ENCODE measurements at places on chromosomes 3 and 15.

DNA sequence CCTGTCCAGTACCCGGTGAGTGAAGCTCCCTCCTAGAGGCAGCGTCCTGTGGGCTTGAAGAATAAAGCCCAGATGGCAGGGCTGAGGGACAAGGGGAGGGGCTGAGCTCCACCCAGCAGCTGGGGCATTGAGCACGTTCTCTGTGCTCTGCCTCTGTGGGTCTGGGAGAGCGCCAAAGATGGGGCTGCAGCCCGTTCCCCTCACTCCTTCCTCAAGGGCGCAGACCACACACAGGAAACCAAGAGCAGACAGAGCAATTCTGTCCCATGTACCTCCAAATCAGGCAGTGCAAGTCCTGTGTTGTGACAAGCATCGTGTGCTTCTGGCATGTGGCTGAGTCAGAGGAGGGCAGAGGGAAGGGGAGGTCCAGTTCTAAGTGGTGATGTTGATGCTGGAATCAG is 15.7 kb upstream of the KIF23 start:
- DNase-seq = no peak

GRCh38 chr3:136932978-136933772 is 24.6 kb upstream of the IL20RB start:
- no peak for DNase-seq

GRCh38 chr15:39388118-39388517 is 192.8 kb upstream of the THBS1 start:
- DNase-seq = no peak

- no peak for DNase-seq
Measured at GRCh38 chr15:62902821-62903220, 139.7 kb upstream of the TPM1 start.

DNA sequence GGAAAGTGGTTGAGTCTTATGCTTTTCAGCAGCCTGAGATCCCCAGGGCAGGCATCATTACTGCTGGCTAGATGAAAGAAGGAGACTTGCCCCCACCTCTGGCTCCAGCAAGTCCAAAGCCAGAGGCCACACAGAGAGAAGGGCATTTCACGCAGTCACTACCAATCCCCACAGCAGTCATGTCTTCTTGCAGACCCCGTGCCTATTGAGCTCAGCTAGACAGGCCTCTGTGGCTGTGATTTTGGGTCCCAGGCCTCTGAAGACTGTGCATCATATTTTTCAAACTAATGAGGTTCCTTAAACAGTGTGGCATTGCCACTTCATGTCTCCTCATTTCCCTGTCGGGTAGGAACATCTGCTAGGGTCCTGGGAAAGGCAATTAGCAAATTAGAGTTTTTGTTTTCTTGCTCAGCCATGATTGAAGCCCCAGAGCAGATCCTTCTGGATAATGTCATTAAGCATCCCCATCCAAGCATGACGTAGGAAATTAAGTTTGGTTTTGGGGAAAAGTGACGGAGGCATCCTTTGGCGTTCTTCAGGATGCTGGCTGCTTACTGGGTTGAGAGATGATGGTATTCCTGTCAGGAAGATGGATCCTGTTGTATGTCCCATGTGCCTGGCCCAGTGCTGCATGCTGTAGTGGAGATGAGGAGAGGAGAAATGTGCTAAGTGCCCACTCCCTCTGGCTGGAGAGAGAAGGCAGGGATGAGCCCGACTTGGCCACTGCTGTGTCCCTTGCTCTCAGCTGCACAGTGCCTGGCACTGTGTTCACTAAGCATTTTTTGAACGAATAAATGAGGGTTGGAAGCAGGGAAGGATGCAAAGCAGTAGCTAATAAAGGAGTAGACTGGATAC is 7.0 kb downstream of the SPSB4 start:
- no peak for DNase-seq

- DNase-seq = no peak
Measured at GRCh38 chr3:197285557-197285956, 12.9 kb downstream of the DLG1 start.

DNA sequence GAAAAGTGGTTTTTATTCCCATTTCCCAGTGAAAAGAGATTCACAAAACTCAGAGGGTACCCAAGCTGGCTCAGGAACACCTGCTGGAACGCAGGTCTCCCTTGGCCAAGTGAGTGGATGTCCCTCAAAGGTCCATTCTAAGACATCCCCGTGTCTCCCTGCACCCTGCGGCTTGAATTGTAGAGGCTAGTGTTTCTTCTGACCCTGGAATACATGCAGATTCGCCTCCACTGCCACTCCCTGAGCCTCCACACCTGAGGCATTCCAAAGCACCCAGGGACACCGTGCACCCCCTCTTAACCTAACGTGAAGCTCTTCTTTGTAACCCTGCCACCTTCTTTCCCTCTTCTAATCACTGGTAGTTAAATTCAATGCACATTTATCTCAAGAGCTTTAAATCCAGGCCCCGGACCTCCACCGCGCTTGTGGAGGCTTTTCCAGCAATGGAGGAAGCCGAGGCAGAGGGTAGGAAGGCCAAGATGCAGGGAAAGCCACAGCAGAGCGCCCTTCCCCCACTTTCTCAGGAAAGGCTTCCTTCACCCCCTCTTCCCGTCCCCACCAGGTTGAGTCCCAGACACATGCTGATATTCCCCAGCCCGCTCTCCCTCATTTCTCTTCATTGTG is 590 bp upstream of the ITGA11 start:
- no peak for DNase-seq

DNA sequence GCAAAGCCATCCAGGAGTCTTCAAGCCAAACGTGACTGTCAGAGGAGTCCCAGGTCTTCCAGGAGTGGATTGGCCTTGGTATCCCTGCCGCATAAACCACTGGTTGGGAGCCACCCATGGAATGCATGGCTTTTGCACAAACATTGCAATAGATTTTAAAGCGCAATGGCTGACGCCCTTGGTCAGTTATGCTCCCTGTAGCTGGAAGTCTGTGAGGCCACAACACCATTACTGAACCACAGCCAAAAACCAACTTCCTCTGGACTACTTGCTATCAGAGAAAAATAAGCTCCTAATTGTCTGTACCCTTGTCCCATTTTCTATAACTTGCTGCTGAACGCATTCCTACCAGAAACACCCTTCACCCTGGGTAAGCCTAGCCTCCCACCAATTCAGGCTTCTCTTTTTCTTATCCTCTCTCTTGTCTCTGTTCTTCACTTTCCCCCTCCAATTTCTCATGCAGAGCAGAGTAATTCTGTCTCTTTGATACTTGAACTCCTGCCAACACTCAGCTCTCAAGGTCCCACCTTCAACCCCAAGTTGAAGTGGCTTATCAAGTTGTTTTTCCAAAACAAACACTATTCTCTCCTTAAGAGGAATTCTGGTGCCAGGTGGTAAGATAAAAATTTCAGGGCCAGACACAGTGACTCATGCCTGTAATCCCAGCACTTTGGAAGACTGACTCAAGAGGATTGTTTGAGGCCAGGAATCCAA is 176.4 kb upstream of the UBE2E1 start:
- no peak for DNase-seq

- DNase-seq = no peak
Measured at GRCh38 chr3:192409838-192410683, 317.3 kb downstream of the FGF12 start.

- DNase-seq = no peak
Measured at GRCh38 chr15:60070838-60071493, 66.9 kb downstream of the FOXB1 start.

DNA sequence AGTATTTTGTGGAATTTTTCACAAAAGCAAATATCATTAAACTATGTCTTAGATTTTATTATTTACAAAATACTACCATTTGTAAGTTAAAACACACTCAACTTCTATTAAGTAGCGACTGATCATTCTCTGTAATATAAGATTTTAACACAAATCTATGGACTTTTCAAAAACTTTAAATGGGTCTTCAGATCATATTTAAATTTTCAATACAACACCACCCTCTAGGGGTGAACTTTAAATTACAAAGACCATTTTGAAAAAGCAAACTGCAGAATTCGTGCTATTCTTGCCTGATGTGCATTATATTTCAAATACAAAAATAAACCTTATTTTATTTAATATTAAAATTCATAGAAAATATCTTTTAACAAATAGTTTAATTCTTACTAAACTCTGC is 8.2 kb upstream of the VGLL4 start:
- no peak for DNase-seq

DNA sequence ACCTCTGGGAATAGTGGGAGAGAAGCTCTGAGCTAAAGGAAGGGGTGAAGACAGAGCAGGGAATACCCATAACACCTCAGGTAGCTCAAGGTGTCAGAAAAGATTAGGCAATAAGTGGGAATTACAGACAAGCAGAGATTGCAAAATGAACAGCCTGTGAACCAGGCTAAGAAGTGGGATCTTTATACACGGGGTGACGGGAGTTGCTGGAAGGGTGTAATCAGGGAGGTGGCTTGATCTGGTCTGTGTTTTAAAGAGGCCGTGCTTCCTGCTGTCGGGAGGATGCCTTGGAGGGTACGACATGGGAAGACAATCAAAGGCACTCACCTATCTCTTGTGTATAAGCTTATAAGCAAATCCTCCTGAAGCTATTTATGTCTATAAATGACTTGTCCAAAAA is 216.3 kb downstream of the CLSTN2 start:
- DNase-seq = no peak

DNA sequence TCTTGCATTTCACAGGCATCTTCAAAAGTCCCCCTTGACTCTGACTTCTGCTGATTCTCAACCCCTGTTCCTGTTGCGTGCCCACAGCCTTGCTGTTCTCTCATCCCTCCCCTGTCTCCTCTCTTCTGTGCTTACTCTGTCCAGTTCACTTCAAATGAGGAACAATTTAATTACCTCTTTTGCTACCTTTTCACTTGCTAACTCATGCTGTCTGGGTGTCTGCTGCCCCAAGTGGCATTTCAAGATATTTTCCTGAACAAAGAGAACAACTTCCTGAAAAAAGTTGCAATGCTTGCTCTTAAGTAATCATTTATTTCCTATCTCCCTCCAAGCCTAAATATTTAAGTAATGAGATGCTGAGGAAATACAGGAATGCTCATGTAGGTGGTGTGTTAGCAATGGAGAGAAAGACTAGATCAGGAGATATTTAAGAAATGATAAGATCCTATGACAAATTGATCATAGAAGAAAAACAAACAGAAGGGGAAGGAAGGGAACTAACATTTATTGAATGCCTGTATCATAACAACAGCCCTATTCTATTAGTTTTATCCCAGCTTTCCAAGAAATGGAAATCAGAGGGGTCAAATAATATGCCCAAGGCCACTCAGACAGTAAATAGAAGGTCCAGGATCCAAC is 42.2 kb downstream of the SV2B start:
- no peak for DNase-seq

GRCh38 chr3:87761795-87762194 is 297.0 kb downstream of the CGGBP1 start:
- DNase-seq = no peak

- no peak for DNase-seq
Measured at GRCh38 chr15:56176996-56177395, 66.7 kb downstream of the RFX7 start.

- DNase-seq = no peak
Measured at GRCh38 chr3:188812198-188812597, 359.6 kb upstream of the TPRG1 start.

DNA sequence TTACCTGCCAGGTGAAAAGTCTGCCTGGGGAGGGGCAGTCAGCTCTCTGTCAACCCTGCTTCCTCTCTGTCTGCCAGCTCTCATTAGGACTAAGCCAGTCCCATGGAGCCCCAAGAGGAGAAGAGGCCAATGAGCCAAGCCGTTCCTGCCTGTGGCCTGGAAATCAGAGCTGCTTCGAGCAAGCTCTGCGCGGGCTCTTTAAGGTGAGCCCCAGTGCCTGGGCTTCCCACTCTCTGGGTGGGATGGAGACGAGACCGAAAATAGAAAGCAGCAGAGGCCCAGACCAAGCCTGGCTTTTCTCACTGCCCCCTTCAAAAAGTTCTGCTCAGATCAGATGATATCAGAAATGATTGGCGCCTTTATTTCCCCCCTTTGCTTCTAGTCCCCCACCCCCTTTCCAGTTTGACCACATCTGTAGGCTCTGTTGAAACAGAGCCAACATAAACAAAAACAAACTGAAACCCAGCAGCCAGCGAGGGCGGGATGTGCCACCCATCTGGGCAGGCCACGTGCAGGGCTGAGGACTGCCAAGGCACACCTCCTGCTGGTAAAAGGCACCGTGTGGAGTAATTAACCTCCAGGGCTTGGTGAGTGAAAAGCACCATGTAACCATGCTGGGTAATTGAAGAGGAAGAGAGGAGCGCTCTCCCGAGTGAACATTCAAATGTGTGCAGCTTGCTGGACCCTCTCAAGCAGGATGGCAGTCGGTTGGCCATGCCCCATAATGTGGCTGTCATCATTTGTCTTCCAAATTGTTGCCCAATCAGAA is 471.0 kb upstream of the PROK2 start:
- DNase-seq = no peak

DNA sequence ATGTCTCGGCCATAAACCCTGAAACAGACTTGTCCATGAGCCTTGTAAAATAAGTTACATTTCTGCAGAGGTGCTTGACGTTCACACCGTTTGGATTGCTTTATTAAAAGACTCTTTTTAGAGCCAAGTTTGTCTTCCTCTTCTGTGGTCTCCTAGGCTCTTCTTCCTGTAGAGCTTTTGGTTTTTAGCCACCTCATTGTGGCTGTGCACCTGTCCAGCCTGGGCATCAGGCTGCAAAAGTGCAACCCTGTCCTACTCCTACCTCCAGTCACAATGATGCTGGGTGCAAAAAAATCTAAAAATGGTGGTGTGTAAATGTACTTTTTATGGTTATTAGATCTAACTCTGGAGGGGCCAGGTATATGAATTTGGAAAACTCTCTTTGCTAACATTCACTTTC is 2.8 kb upstream of the RIOX2 start:
- no peak for DNase-seq

- no peak for DNase-seq
Measured at GRCh38 chr15:58746174-58746573, 3.3 kb downstream of the ADAM10 start.

DNA sequence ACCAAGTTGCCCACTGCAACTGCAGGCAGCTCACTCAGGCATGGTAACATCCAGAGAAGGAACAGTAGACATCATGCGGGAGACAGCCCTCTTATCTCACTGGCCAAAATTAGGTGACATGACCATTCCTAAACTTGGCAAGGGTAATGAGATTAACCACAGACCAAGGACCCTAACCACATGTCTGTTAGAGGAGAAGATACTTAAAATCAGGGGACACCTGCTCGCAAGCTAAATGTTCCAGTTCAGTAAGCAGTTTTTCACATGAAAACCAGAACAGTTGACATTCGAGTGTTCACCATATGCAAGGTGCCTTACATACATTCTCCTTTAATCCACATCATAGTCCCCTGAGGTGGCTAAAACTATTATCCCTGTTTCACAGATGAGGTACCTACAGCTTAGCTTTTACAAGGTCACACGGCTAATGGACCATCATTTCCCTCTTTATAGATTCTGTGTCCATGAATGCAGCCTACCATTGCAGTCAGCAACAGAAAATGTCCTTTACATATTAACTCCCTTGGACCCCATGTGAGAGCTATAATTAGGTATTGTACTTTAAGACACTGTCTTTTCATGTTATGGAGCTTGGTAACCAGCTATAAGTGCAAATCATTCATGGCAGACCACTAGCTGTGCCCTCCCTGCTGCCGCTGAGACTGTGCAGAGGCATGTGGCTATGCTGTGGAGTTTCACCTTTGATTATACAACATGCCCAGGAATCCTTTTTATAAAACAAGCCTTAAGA is 154.1 kb downstream of the LIPC start:
- DNase-seq = no peak

Measured in activated CD4-positive, alpha-beta T cell treated with anti-CD3 and anti-CD28 coated beads for 4 hours (primary cell).